ENCODE measurements at places on chromosomes 1 and 21. TPM values are rescaled to one million over a fixed set of nuclear protein-coding genes. Genes with fewer than 3 reads are reported as not detected.

GRCh38 chr1:983798-984475 is 2.0 kb upstream of the PERM1 start:
- H3K27ac ChIP-seq: no peak overlapping the region
- peaks cover 29% of the 10 kb centered on the region for H3K27me3 ChIP-seq
- H3K4me1 ChIP-seq: no peaks in the 10 kb centered on the region
- H3K4me3 ChIP-seq: no peak overlapping the region
- peak; percentile 73 for DNase-seq

- no peak for DNase-seq
- H3K27ac ChIP-seq: no peak overlapping the region
- no peak overlapping the region for H3K4me3 ChIP-seq
- H3K4me1 ChIP-seq: no peaks in the 10 kb centered on the region
- no peaks in the 10 kb centered on the region for H3K36me3 ChIP-seq
Measured at GRCh38 chr1:208254376-208254775, 10.2 kb upstream of the PLXNA2 start.

DNA sequence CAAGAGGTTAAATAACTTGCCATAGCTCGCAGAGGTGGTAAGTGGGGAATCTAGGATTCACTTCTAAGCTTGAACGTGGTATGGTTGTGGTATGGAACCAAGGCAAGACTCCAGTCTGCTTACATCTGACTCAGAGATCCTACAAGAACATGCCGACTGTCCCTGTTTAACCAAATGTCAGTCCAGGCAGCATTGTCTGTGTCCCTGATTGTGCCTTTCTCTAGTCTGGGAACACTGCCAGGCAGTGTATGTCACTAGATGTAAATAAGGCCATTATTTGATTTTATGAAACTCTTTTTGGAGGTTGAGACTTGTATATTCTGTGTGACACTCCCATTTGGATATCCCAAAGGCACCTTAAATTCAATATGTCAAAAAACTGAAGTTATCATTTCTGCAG is 96.0 kb downstream of the NOS1AP start:
- H3K36me3 ChIP-seq: no peaks in the 10 kb centered on the region
- no peak for DNase-seq
- H3K27me3 ChIP-seq: peaks cover 4% of the 10 kb centered on the region
- H3K4me3 ChIP-seq: no peak overlapping the region
- H3K27ac ChIP-seq: no peak overlapping the region

LEMD1 gene
- total RNA-seq: 0.97 TPM

DNA sequence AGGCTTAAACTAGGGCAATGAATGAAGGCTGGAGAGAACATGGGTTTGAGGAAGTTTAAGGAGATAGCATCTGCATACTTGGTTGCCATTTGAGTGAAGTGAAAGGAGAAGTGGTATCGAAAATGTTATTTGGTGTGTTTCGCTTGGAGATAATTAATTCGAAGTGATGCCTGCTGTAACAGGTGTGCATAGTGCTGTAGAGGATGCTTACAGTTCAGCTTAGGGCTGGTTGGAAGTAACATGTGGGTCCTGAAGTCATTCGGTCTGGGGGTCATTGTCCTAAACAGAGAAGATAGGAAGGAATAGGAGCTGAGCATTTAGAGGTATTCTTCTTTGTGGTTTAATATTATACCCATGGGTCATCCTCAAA is 301 bp upstream of the NUDT17 start:
- no peak overlapping the region for H3K4me3 ChIP-seq
- H3K36me3 ChIP-seq: peaks cover 2% of the 10 kb centered on the region
- H3K4me1 ChIP-seq: peaks cover 6% of the 10 kb centered on the region
- no peaks in the 10 kb centered on the region for H3K27me3 ChIP-seq
- no peak for DNase-seq

DNA sequence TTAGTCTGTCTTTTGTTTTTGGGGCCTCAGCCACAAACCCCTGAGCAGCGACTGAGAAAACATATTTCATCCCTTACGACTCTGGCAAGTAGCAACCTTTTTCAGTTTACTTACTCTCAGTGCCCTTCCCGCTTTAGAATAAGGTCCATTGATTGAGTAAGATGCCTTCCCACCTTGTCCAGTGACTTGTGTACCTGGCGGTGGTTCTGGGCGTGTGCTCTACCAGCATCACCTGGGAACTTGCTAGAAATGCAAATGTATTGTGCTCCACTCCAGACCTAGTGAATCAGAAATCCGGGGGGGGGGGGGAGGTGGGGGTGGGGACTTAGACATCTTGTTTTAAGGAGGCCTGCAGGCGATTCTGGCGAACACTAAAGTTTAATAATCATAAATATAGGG is 72.1 kb downstream of the S1PR1 start:
- peaks cover 59% of the 10 kb centered on the region for H3K4me1 ChIP-seq
- no peaks in the 10 kb centered on the region for H3K36me3 ChIP-seq
- peak overlapping the region; percentile 76 for H3K4me3 ChIP-seq
- H3K27me3 ChIP-seq: no peaks in the 10 kb centered on the region
